CD4-positive, alpha-beta T cell treated with Interferon gamma for 1 hour (primary cell): ENCODE measurements at places on chromosomes 4 and X.

DNA sequence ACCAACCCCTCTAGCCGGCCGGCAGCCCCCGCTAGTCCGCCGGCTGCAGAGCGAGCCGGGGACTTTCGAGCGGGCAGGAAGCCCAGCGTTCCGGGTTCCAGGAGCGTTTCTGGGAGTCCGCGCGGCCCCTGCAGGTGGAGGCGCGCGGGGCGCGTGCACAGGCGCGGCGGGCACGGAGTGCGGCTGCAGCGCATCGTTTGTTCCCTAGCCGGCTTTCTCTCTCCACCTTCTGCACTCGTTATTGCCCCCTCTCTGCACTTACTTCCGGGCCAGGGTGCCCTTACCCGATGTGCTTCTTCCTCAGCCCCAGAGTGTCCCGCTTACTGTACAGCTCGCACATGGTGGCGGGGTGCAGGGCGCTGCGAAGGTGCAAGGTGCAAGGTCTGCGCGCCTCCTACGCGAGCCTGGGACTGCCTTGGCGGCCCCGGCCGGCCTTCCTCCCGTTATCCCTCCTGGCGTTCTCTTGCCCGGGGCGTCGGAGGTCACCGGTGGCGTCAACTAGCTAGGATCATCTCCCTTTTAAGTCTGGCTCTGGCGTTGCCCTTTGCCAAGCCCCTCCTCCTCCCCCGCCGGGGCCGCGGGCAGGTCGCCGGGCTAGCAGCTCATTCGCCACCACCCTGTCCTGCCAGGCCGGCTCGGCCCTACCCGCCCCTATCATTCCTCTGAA, at the start of gene ETNPPL:
TSS of gene ETNPPL (minus strand) at position 495 of the 667 bp plus-strand sequence. CDS start at position 340, 155 bp downstream.
- no peak for DNase-seq

GRCh38 chrX:150983521-150984168, 510 bp downstream of the HMGB3 start:
- no peak for DNase-seq

- DNase-seq, result no peak
Observed at GRCh38 chrX:75155447-75155826, 646 bp downstream of the ABCB7 start.

GRCh38 chrX:133923548-133923947, 61.8 kb downstream of the GPC3 start:
- DNase-seq, result no peak

DNA sequence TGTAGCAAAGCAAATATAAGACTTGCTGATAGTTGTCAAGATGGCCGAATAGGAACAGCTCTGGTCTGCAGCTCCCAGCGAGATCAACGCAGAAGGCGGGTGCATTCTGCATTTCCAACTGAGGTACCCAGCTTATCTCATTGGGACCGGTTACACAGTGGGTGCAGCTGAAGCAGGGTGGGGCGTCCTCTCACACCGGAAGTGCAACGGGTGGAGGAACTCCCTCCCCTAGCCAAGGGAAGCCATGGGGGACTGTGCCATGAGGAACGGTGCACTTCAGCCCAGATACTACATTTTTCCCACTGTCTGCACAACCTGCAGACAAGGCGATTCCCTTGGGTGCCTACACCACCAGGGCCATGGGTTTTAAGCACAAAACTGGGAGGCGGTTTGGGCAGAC, 382.3 kb upstream of the EMCN start:
- DNase-seq, result no peak

GRCh38 chrX:112818114-112819007, 22.3 kb downstream of the AMOT start:
- no peak for DNase-seq

DNA sequence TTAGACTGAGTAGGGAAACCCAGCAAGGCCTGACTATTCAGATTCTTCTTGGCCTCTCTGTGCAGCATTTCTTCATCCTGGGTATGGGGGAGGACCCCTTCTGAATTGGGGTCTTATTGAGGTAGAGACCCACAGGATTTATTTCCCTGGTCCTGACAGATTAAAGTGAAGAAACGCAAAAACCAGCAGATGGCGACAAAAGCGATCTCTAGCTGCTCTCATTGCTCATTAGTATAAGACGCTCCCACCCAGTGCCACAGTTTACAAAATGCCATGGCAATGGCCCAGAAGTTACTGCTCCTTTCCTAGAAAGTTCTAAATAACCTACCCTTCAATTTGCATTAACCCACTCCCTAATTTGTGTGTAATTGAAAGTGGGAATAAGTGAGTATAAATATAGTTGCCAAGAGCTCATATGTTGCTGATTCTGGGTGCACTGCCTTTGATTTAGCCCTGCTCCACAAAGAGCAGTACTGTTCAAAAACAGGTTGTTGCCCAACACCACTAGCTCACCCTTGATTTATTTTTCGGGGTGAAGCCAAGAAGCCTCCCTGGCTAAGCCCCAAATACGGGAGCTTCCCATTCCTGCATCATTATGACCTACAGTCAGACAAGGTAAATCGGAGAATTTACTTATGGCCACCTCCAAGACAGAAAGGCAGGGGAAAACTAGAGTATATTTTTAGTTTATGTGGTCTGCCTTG, 3.7 kb upstream of the BEX4 start:
- peak; percentile 22 for DNase-seq

DNA sequence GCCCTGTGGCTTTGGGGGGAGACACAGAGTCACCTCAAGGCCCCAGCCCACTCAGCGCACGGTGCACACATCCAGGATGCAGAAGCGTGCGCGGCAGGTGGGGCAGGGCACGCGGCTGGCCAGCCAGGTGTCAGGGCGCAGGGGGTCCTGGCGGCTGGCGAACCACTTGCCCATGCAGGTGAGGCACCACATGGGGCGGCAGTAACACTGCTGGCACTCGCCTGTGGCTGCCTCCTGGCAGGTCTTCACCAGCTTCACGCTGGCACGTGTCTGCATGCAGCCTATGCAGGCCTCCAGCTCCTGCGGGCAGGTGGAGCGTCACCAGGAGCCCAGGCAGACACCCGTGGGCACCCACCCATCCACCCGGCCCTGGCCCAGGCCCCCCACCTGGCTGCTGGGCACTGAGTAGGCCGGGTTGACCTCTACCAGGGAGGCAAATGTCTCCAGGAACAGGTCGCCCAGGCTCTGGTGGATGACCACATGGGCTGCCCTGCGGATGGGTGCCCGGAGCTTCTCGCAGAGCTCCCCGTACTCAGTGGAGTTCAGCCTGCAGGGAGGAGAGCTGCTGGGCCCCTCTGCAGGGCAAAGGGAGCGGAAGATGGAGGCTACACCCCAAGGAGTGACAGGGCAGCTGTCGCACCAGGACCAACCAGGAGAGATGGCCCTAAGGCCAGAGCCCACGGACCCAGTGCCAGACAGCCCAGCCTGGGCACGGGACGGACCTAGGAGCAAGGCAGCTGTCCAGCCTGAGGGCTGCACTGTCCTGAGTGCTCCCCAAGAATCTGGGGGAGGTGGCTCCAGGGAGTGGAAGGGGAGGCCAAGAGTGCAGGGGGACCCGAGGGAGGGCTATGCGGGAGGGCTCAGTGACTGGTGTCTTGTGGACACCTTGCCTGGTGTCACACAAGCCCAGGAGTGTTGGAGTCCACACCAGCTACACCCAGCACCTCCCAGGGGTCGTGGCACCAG, 3.7 kb downstream of the TMEM129 start:
- no peak for DNase-seq

GRCh38 chr4:77043507-77044136, 32.2 kb downstream of the CCNI start:
- DNase-seq, result no peak

GRCh38 chr4:76605099-76605563, 170.1 kb downstream of the SHROOM3 start:
- DNase-seq, result no peak

DNA sequence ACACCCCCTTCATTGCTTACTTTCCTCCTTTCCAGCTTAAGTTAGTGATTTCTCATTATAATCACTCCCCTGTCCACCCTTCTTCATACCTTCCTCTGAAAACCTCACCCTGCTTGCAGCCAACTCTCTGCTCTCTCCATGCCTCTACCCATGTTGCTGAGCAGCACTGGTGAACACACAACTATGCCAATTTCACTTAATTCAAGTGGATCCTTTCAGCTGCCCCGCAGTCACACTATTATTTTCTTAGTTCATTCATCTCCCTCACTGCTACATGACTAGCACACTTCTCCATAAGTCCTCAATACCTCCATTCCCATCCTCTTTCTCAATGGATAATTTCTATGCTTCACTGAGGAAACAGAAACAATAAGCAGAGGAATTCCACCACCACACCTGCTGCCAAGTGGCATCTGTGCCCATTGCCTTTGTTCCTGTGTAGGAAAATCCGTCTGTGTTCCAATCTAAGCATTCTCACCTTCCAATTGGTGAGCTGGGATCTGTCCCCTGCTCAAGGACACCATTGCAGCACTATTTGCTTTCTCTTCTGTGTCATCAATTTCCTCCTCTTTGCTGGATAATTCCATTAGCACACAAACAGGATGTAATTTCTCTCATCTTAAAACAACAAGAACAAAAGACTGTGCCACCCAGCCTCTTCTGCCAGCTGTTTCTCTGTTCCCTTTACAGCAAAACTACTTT, 25.2 kb upstream of the PRSS48 start:
- DNase-seq, result no peak

DNA sequence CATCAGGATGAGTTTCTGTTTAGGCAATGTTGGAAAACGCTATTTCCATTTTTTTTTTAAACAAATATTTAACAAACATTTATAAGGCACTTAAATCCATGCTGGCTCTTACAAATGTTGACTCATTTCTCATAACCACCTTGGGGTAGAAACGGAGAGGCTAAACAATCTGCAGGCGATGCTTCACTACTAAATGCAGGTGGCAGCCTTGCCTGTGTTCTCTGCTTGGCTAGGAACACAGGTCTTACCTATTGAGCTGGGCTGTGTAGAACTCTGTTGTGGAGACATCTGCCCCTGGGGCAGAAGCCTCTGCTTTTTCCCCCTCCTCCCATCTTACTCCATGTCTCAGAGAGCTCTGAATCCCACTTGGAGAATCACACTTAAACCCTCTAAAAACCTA, 1.4 kb upstream of the CXCL1 start:
- DNase-seq, result no peak

GRCh38 chr4:41475402-41475801, 62.6 kb upstream of the LIMCH1 start:
- no peak for DNase-seq

DNA sequence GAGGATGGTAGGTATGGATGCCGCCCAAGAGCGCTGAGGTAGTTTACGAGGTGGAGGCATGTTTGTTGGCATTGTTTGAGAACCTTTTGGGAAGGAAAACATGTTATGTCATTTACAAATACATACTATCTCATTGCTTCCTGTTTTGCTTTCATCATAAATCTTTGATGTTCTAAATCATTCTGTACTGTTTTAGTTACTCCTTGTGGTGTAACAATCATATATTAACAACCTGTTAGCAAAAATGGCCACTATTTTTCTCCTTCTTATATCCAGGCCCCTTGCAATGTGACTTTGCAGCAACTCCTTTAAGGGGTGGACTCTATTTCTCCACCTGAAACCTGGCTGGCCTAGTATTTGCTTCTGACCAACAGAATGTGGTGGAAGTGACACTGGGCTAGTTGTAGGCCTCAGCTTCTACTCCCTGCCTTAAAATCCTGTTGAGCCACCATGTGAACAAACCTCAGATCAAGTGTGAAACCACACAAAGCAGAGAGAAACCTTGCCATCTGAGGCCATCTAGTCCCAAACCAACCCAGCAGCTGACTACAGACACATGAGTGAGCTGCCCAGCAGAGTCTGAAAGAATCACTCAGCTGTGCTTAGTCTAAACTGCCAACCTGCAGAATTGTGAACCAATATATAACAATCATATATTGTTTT, 15.8 kb upstream of the CXorf38 start:
- no peak for DNase-seq

DNA sequence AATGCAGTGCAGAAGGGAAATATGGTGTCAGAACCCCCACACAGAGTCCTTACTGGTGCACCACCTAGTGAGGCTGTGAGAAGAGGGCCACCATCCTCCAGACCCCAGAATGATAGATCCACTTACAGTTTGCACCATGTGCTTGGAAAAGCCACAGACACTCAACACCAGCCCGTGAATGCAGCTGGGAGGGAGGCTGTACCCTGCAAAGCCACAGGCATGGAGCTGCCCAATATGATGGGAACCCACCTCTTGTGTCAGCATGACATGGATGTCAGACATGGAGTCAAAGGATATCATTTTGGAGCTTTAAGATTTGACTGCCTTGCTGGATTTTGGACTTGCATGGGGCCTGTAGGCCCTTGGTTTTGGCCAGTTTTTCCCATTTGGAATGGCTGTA, 34.2 kb upstream of the PGM2 start:
- no peak for DNase-seq

DNA sequence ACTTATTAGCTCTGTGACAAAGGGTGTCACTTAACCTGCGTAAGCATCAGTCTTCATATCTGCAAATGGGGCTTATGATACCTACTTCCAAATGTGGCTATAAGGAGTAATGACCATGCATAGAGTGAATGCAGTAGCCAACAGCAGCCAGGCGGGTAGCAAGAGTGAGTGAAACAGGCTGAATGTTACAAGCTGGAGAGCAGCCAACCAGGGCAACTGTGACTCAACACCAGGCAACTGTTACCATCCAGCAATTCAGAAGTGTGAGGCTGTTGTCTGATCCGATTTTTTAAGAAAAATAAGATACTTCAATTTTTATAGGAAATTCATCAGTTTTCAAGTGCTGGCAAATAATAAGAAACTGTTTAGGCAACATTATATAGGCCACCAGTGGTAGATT, 270.2 kb upstream of the TAPT1 start:
- no peak for DNase-seq

GRCh38 chr4:147924604-147925412, 192.9 kb downstream of the ARHGAP10 start:
- no peak for DNase-seq

GRCh38 chr4:152310257-152310656, 225.6 kb downstream of the FBXW7 start:
- DNase-seq, result no peak

GRCh38 chrX:110173192-110174175, 144.4 kb downstream of the AMMECR1 start:
- no peak for DNase-seq

DNA sequence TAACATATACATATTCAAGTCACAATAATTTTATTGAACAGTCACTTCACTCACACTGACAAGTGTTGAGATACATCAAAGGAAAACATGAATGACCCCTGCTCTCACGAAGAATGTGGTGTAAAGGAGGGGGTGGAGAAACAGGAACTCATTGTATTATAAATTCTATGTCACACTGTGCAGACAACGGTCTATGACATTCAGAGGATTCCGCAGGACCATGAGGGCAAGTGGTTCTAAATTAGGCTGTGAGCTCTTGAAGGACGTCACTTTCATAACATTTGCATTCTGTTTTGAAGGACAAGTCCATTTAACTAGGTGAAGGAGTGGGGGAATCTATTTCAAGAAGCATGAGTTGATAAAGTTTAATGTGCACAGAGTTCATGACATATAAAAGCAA, 415.2 kb upstream of the HS3ST1 start:
- DNase-seq, result no peak

GRCh38 chr4:93396272-93396671, 432.3 kb upstream of the ATOH1 start:
- DNase-seq, result no peak

GRCh38 chrX:73825569-73825968, 262.6 kb downstream of the CHIC1 start:
- DNase-seq, result no peak

GRCh38 chr4:42371305-42372252, 25.7 kb upstream of the SHISA3 start:
- no peak for DNase-seq
